Kidney (tissue), 22 donors: ENCODE measurements at places on chromosomes 5 and 9. TPM values are rescaled to one million over a fixed set of nuclear protein-coding genes. Genes with fewer than 3 reads are reported as not detected.

TAF11L11 gene
- total RNA-seq: not detected

PCDHGC4 gene
- total RNA-seq: 1.5 TPM

PCDHGA12 gene
- total RNA-seq: 4.0 TPM

DNA sequence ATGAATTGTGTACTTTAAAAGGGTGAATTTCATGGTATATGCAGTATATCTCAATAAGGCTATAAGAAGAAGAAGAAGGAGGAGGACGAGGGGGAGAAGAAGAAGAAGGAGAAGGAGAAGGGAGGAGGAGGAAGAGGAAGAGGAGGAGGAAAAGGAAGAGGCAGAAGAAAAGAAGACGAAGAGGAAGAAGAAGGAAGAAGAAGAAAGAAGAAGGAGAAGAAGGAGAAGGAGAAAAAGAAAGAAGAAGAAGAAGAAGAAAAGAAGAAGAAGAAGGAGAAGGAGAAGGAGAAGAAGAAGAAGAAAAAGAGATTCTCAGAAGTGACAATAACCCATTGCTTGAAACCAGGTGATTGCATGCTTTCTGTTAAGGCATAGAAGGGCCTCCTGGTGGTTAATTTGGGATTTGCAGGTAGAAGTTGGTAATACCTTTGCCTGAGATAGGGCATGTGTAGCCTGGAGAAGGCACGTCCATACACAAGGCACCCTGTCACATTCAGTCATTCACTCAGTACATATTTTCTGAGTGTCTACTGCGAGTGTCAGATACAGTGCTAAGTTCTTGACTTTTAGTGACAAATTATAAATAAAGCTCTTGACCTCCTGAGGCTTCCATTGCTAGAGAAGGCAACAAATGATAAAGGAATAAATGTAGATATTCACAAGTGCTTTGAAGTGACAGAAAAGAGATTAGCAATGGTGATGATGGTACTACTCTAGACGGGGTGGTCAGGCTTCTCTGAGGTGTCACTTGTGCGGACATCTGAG lies 231.3 kb downstream of the NPR3 start:
- DNase-seq: no peak

DNA sequence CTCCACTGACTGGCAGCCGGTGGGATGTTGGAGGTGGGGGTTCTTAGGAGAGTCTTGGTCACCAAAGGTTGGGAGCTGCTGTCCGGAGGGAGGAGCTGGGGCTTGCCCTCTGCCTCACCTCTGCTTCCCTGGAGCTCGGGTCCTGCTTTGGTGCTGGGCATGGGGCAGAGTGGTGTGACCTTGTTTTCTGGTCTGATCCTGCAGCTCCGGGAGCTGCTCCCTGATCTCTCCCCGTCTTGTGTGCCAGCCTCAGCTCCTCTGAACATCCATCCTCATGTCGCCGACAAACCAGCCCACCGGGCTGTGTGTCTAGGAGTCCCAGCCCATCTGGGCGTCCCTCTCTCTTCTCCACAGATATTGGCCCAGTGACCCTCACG lies 18.7 kb downstream of the HMCN2 start:
- no peak for DNase-seq

- DNase-seq: no peak
Measured at GRCh38 chr5:179909224-179909623, 1.5 kb upstream of the TBC1D9B start.
